ENCODE measurements at places on chromosomes 1 and 21.

GRCh38 chr1:204018460-204018859, 54.5 kb upstream of the SOX13 start:
- DNase-seq = no peak

DNA sequence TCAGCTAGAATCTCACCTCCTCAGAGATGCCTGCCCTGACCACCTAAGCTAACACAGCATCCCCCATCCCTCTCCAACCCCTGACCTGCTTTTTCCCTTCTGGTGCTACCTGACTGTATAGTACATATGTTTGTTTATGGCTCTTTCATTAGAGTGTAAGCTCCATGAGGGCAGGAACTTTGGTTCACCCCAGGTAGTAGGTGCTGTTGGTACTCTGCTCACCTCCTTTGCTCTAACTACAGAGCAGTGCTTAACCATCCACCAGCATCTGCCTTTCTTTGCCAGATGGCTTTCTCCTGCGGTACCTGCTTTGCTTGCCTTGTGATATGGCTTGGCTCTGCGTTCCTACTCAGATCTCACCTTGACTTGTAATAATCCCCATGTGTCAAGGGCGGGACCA, 18.7 kb upstream of the BLACAT1 start:
- DNase-seq = no peak

DNA sequence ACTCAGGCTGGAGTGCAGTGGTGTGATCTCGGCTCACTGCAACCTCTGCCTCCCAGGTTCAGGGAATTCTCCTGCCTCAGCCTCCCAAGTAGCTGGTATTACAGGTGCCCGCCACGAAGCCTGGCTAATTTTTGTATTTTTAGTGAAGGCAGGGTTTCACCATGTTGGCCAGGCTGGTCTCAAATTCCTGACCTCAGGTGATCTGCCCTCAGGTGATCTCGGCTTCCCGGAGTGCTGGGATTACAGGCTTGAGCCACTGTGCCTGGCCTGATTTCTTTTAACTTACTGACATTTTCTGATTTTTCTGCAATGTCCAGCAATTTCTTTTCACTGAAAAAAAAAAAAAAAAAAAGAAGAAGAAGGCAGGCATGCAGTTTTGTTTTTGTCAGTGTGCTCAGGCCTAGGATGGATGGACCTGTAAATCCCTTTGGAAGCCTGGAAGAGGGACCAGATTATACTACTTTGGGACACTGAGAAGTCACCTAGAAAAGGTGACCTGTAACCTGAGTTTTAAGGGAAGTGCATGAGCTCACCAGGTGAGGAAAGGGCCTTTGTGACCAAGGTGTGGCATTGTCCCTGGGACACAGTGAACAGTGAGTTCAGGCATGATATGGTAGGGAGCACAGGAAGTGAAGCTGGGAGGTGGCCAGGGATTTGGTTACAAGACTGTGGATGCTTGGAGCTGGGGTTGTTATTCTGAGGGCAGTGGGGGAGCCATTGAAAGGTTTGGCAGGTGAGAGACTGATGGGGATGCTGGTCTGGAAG, 2.7 kb upstream of the TMEM61 start:
- no peak for DNase-seq

- no peak for DNase-seq
These were observed 1.6 kb upstream of the QSOX1 start for GRCh38 chr1:180153032-180153431.

- no peak for DNase-seq
These were observed 28.4 kb downstream of the ELF3 start for GRCh38 chr1:202038688-202039346.

DNA sequence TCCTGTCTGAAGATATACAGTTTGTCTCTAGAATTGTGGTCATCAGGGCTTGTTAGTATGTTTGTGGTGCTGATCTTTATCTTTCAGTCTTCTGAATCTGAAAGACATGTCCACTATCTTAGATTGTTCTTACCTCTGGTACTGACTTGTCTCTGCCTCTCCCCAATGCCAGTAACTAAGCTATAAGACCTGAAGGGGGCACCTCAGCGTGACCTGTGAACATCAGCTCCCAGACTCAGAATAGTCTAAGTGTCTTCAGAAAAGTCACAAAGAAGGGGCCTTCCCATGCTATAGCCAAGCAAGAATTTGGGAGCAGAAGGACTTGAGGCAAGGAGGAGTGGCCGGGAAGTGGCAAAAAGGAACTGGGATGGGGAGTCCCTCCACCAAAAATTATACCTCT, 178.1 kb downstream of the NTNG1 start:
- no peak for DNase-seq

DNA sequence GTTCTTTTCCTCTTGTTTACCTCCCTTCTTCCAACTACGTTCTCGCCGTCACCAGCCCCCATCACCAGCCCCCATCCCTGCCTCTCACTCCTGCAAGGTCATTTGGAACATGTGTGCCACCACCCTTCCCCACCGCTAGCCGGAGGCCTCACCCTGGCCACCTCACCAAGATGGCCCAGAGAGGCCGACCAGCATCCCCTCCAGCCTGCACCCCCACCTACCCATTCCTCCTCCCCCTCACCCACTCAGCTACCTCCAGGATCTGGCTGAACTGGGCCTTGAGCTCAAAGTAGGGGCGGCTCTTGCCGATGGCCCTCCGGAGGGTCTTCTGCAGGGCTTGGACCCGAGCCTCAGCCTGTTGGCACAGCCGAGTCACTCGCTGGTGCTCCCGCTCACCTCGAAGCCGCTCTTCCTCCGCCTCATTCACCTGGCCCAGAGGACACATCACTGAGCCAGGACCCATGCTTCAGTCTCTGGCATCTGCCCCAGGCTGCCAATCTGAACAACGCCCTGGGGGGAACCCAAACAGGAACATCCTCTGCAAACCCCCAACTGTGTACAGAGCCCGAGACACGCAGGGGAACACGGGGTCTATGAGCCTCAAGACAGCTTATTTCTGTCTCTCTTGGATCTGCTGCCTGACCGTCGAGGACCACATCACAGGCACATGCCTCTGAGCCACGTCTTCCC, 12.8 kb downstream of the SH3BP5L start:
- DNase-seq = no peak

DNA sequence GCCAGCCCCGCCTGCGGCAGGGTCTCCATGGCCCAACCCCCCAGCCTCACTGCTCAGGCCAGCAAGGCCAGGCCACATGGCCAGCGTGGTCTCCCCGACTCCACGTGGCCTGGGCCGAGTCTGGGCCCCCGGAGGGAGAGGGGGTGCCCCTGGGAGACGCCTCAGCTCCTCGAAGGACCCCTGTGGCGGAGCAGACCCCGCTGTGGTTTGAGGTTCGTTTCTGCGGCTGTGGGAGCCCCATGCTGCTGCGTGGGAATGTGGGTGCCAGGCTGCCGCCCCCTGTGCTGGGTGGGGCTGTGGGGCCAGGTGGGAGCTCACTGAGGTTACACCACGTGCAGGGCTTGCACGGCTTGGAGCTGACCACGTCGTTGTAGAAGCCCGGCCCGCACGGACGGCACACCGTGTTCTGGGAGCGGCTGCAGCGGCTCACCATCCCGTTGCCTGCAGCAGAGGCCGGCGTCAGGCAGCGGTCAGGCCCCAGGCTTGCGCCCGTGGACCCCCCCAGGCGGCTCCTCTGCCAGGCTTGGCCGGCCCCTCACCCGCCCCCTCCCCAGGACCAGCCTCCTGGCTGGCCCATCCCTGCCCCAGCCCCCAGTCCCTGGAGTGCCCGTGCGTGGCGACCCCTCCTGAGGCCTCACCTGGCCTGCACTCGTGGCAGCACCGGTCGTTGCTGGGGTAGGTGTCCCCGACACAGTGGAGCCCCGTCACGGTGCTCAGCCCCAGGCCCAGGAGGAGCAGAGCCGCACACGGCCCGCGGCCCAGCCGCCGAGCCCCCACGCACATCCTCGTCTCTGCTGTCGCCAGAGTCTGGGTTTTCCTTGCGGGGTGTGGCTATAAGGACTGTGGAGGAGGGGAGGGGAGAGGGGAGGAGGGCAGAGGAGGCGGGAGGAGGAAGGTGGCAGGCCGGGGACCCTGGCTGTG, at the start of gene TNFRSF4:
Gene TNFRSF4, minus strand, starts transcription at position 809 of the 921 bp plus-strand sequence. Its CDS starts 26 bp downstream, at position 783.
- DNase-seq = no peak

DNA sequence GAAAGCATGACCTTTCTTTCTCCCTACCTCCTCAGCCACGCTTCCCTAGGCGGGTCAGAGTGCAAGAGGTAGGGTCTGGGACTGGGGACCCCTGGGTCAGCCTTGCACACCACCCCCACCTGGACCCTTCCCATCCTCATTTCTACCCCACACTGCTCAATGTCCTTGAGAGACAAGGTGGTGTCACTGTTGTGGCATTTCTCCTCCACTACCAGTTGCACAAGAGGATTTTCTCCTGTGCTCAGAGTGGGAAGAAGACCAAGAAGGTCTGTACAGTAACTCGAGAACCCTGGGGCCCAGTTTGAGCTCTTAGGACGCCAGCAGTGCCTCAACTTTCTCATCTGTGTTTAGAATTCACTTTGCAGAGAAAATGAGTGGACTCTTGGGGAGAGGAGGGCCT, 49.4 kb upstream of the CD34 start:
- no peak for DNase-seq

DNA sequence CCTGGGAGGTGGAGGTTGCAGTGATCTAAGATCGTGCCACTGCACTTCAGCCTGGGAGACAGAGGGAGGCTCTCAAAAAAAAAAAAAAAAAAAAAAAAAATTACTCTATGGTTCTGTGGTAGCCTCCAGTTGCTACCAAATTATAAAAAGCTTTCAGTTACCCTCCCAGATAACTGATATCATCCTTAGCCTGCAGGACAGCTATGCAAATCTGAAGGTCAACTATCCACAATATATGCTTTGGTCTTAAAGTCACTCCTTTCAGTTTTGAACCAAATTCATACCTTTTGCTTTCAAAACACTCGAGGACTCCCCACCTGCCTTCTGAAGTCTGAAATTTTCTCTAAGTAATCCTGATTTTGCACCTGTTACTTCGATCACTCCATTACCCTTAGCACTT, 3.1 kb downstream of the MIXL1 start:
- no peak for DNase-seq

DNA sequence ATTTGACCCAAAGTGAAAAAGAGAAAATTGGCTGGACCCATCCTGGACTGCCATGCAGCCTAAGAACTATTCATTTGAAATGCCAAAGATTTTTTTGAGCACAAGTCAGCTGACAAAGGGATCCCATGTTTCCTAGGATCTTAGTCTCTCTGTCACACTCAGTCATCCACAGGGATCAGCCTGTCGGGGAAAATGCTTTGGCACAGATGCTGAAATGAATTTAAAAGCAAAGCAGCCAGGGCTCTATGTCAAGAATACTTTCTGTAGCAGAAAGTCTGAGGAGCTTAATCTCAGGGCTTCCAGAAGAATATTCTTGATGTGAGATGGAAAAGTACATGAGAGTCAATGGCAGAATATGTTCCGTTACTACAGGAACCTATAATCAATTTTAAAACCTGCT, 1900.8 kb downstream of the MRPL39 start:
- no peak for DNase-seq

DNA sequence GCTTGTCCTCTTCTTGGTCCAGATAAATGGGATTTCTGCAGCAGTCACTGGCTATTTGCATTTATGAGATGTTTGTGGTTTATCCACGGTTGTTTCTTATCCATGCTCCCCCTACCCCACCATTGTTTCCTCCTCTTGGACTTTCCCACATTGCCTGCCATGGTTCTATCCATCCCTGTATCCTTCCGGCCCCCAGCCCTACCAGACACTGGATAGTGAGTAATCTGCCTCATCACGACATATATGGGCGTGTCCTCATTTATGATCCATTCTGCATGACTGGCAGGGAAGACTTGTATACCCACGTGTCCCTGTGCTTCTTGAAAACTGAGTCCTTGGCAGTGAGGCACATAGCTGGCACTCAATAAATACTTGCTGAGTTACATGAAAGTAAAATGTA, 40.1 kb downstream of the CACNA1S start:
- DNase-seq = no peak

GRCh38 chr1:181208967-181209366, 120.5 kb downstream of the IER5 start:
- DNase-seq = no peak

GRCh38 chr1:56525489-56526041, 53.8 kb downstream of the PLPP3 start:
- DNase-seq = no peak

DNA sequence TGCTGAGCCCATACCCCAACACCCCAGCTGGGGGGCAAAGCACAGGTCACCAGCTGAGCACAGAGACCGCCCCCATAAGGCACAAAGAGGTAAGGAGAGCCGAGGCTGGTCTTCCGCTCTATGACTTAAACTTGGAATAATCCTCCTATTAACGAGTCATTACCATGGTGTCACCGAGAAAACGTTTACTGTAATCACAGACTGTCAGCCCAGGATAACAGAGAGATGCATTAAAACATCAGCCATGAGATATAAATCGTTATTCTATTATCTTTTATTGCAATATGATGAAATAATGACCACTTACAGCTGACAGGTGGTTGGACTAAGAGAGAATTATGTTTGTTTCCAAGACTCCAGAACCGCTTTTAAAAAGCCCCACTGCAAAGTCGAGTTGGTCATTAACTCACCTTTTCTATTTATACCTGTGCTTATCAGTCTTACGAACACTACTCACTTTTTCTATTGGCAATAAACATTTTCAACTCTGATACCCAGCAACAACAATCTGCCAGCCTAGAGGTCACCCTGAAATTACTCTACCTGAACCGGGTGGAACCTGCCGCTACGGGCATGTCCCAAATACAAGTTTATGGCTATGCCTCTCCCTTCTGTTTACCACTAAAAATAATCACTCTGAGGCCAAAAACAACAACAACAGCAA, 21.5 kb downstream of the NPHP4 start:
- no peak for DNase-seq

- DNase-seq = no peak
These were observed 27.6 kb upstream of the CLDN14 start for GRCh38 chr21:36507397-36508018.

DNA sequence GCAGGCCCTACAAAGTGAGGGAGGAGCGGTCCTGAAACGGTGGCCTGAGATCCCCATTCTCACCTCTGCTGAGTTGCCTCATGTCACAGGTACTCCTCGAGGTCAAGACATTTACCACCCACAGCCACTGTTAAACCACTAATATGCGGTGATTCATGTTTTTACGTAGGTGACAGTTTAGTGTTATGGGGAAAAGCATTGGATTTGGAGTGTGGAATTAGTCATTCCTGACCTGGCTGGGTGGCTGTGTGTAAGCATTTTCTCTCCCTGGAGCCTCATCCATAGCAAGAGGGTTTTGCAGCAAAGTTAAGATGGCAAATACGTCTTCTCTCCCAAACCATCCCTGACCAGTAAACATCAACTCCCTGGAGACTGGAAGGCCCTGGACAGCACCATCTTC, 57.8 kb upstream of the KCNJ6 start:
- no peak for DNase-seq

- DNase-seq = no peak
These were observed 5.2 kb downstream of the NFIA start for GRCh38 chr1:61087571-61087970.

Measured in cortex of kidney (tissue), 1 donor.